Left cardiac atrium (tissue), 4 donors: ENCODE measurements at places on chromosomes 4 and X. TPM values are rescaled to one million over a fixed set of nuclear protein-coding genes. Genes with fewer than 3 reads are reported as not detected.
A peak's percentile ranks its signal among the peaks of the same experiment; 100 is the strongest.

GRCh38 chr4:5890063-5890727 is 2.7 kb downstream of the CRMP1 start:
- DNase-seq = no peak

The CACNA1F gene
- total RNA-seq = 0.03 TPM

The RIBC1 gene
- total RNA-seq = 0.80 TPM

The CHRDL1 gene
- 37.8 TPM for total RNA-seq

The ESX1 gene
- not detected for total RNA-seq

DNA sequence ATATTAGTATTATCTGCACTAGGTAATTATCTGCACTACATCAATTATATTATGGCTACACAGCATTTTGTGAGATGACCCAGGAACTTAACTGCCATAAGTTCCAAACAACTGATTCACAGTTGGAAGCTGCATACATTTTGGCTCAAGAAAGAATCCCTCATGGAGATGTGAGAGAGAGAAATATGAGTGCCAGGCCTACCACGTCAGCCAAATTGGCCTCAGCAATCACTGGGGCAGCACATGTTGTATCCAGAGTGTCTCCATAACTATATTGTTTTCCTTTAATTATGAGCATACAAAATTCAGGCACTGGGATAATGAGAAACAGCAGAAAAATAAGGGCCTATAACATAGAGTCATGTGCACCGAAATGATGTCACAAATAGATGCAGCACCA is 174.2 kb upstream of the DMD start:
- no peak for DNase-seq

- DNase-seq = no peak
These were observed 150.5 kb downstream of the ARSF start for GRCh38 chrX:3191796-3192195.

- DNase-seq = no peak
These were observed 23.3 kb downstream of the PRKX start for GRCh38 chrX:3690140-3690539.

DNA sequence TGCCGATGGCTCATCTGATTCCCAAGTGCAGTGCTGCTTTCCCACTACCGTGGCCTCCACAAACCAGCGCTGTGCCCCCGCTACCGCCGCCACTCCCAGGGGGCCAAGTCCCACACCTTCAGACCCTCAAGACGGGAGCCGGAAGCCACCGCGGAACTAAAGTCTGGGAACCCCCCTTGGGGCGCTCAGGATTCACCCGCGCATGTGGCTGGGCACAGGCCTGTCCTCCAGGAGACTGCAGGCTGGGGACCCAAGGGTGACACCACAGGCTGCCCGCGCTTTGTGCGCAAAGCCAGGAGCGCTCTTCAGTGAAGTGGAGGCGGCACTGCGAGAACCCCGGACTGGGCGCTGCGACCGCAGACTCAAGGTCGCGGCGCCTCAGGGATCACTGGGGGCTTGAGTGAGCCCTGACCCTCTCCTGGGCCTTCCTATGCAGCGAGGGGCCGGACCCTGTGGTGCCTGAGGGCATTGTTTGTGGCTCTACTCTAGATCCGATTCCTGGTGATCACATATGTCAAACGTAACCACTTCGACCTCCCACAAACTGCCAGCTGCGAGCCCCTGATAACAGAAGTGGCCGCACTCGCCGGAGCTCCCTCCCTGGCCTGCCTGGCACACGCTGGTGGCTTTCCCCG is 20.4 kb upstream of the TBC1D14 start:
- DNase-seq = no peak

The SGCB gene
- 74.5 TPM for total RNA-seq

- DNase-seq = no peak
These were observed 242.2 kb downstream of the PDGFC start for GRCh38 chr4:156729416-156729815.

The VCX gene
- total RNA-seq = not detected

DNA sequence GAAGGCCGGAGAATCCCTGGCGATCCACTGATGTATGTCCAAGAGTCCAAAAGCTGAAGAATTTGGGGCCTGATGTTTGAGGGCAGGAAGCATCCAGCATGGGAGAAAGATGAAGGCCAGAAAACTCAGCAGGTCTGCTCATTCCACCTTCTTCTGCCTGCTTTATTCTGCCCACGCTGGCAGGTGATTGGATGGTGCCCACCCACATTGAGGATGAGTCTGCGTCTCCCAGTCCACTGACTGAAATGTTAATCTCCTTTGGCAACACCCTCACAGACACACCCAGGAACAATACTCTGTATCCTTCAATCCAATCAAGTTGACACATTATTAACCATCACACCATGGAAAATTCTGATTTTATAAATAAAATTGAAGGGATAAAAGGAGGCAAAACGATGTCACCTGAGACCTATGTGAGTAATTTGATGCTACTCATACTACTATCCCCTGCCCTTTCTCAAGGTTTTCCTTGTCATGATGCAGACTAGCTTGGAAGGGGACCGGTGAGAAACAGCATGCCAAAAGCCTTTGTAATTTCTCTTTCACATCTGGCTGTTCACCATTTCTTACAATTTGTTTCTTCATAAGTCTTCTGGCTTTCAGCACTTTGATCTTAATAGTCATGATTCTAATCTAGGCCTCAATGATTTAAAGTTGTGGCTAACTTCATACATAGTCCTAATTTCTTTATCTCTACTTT is 9.7 kb upstream of the PYURF start:
- no peak for DNase-seq

The RAB40AL gene
- 0.35 TPM for total RNA-seq

The FMR1NB gene
- not detected for total RNA-seq

GRCh38 chr4:119587796-119588195 is 40.8 kb downstream of the PDE5A start:
- no peak for DNase-seq

- DNase-seq = no peak
These were observed 67.6 kb downstream of the TRIM2 start for GRCh38 chr4:153271820-153272219.

DNA sequence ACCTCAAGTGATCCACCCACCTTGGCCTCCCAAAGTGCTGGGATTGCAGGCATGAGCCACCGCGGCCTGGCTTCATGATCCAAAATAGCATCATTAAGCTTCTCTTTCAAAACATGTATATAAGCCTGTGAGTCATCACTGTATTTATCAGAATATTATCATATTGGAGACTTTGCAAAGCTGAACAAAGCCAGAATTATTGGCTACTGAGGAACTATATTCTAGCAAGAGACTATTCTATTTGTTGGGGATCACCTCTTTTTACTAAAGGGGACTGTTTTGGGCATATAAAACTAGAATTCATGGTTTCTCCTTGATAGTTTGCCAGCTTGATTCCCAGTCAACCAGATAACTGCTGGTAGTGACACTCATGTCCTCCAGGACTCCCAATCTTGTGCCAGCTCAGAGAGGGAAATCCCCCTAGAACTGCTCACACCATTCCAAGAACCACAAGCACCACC is 40.1 kb downstream of the TET2 start:
- peak; percentile 24 for DNase-seq

GRCh38 chrX:3286196-3286945 is 60.1 kb downstream of the MXRA5 start:
- DNase-seq = no peak

The ERAS gene
- not detected for total RNA-seq

- no peak for DNase-seq
These were observed 4.8 kb upstream of the MXRA5 start for GRCh38 chrX:3351276-3351675.

The ZFP92 gene
- 2.0 TPM for total RNA-seq

The TRIM61 gene
- 2.7 TPM for total RNA-seq

GRCh38 chrX:39874202-39874816 is 223.4 kb downstream of the BCOR start:
- no peak for DNase-seq

GRCh38 chr4:97103252-97103651 is 1040.0 kb downstream of the STPG2 start:
- no peak for DNase-seq

The RNF175 gene
- 5.9 TPM for total RNA-seq

The GAB3 gene
- total RNA-seq = 10.2 TPM

The XPNPEP2 gene
- total RNA-seq = 2.5 TPM

- DNase-seq = no peak
These were observed 2677.7 kb downstream of the ARAP2 start for GRCh38 chr4:33566649-33567048.

The RNF128 gene
- 0.74 TPM for total RNA-seq

GRCh38 chr4:153439831-153440230 is 26.3 kb upstream of the TMEM131L start:
- DNase-seq = no peak

The APELA gene
- not detected for total RNA-seq

The CFAP299 gene
- total RNA-seq = not detected

The SPACA5 gene
- total RNA-seq = not detected

The XAGE2 gene
- not detected for total RNA-seq

- no peak for DNase-seq
These were observed 93.2 kb upstream of the IL15 start for GRCh38 chr4:141543176-141543575.

- DNase-seq = no peak
These were observed 58.9 kb upstream of the RBM47 start for GRCh38 chr4:40688446-40689095.

DNA sequence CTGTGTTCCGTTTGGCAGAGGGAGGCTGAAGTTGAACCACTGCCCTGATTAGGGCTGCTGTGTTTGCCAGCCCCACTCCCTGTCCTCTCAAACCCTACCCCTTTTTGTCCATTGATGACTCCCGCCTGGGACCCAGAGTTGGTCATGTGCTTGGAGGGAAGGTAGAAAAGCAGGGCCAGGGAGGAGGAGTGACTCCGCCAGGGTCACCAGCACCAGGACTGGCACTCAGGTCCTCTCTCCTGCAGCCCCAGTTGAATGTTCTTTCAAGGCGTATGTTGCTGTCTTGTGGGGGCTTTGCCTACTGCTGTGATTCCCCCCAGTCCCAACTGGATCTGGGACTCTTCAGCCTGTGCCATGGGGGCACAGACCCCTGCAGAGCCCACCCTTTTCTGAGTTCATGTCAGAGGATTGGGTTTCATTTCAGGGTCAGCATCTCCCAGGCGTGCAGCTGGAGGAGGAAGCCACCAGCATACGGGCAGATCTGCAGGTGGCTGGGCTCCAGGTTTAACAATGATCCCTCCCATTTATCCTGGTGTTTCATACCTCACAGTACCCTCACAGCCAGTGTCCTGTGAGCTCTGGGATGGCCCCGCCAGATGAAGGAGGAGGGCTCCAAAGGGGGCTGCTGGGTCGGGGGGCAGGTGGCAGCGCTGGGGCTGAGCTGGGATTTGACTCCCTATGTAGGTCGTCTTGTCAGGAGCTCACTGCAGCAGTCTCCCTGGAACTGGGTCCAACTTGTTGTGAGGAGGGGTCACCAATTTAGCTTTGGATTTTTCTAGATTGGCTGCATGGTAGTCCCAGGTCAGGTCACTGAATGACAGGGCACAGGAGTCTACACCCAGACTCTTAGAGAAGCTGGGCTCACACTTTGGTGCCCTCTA is 55.7 kb downstream of the MSX1 start:
- no peak for DNase-seq

GRCh38 chrX:23263892-23264291 is 70.8 kb upstream of the PTCHD1 start:
- no peak for DNase-seq

DNA sequence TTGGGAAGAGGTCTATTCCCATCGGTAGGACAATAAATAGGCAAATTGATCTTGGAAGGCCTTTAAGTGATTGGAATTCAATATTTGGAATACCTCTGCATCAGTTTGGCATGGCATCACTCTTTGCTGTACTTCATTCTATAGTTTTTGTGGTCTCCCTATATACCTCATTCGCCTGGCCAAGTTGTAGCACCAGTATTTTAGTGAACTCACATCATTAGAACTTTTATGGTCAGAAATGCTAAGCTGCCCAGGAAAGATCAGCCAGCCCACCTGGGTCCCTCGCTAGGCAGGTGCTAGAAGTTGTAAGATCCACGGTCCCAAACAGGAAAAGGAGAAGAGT is 40.3 kb downstream of the ZCCHC13 start:
- no peak for DNase-seq

DNA sequence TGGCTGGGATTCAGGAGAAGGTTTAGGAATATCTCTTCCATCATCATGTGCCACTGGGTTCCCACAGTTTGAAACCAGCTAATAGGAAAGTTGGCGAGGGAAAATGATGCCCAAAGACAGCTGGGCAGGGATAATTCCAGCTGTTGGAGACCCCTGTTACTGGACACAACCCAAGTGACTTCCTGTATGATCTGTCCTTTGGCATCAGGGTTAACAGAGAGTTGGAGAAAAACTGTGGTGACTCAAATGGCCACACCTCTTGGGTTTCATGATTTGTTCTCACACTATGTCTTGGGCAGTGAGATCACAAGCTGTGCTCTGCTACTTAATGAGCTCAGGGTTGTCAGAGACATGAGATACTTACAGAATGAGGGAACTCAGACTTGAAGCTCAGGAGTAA is 3.8 kb downstream of the FGF16 start:
- DNase-seq = no peak

- DNase-seq = peak; percentile 33
These were observed 783 bp downstream of the RBPJ start for GRCh38 chr4:26321373-26322221.

DNA sequence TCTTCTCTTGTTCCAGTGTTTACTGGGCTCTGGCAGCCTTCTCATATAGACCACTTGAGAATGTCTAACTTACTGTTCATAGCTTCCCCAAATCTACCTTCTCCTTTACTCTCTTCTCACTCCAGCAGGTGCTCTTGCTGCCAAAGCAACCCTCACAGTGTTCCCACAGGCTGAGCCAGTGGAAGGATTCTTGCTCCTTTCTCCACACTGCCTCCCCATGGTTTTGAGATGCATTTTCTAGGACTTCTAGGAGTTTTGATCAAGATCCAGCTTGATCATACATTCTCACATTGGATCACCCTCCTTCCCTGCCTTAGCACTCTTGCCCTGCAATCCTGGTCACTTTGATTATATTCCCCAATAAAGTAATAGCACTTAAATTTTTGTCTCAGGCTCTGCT is 230.8 kb downstream of the TMEM47 start:
- DNase-seq = no peak

DNA sequence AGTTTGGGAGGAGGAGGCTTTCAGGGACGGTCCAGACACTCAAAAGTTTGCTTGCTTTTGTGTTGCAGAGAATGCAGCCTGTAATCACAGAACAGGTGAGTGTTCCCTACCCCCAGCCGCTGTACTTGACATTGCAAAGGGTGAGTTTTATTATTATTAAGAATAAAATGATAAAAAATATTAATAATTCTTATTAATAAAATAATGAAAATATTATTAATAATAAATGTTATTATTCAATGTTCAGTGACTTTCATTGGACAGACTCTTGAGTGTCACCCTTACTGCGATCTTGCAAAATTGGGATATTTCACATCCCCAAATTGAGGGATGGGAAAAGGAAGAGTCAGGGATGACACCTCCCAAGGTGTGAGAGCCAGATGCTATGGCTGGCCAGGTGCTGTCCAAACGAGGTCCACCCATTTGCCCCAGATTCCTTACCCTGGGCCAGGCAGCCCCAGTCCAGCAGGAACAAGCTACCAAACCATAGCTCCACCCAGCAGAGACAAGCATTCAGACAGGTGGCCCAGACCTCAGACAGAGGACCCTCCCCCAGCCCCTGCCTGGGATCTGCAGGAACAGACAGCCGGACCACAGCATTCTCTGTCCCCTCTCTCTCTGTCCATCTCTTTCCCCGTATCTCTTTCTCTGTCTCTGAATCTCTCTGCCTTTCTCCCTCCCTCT is 22.4 kb downstream of the IL3RA start:
- DNase-seq = no peak
